ENCODE measurements at places on chromosomes 16 and 17.

GRCh38 chr16:4613636-4614570, 785 bp downstream of the UBALD1 start:
- DNase-seq = no peak

DNA sequence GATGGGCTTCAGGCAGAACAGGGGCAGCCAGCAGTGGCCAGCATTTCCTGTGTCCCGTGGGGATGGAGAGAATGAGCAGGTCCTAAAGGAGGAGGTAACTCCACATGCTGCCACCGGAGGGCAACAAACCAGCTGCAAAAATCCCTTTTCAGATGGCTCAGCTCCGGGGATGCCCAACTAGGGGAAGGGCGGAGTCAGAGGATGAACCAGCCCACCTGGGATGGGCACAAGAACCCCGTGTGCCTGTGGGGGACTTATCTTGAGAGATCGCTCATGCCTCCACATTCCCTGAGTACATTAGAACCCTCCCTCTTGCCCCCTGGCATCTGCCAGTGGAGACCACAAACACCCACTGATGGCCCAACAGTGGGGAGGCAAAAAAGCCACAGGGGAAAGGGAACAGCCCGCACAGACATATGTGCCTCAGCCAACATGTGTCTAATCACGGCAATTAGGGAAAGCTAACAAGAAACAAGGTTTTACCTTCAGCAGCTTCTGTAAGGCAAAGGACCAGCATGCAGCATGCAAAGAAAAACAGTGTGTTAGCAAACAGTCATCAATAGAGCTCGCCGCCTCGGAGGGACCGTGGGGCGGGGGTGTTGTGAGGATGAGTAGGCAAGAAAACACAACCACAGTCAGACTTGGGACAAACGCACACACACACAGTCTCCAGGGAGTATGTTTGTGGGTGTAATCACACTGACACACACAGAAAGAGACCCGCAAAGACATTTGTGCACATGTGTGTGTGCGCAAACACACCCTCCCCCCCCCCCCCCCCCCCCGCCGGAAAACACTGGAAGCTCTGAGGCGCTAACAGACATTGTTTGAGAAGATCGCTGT, 64.0 kb downstream of the MYO18A start:
- peak; percentile 34 for DNase-seq

GRCh38 chr16:15811481-15812400, 45.1 kb downstream of the MYH11 start:
- no peak for DNase-seq

DNA sequence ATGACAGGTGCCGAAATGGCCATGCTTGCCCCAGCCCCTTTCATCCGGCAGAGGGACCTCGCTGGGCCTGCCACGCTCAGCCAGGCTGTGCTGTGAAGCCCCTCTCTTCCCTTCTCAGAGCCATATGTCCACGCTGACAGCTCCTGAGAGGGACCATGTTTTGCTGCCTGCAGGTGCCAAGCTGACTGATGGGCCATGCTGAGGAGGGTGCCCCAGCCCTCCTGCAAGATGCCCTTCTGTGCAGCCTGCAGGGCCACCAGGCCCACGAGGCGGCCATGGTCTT, 33.1 kb upstream of the CDH15 start:
- no peak for DNase-seq
